T-helper 17 cell (primary cell): ENCODE measurements at places on chromosomes 16 and 17.

- DNase-seq: no peak
These were observed 3.0 kb upstream of the KCNG4 start for GRCh38 chr16:84242839-84243238.

DNA sequence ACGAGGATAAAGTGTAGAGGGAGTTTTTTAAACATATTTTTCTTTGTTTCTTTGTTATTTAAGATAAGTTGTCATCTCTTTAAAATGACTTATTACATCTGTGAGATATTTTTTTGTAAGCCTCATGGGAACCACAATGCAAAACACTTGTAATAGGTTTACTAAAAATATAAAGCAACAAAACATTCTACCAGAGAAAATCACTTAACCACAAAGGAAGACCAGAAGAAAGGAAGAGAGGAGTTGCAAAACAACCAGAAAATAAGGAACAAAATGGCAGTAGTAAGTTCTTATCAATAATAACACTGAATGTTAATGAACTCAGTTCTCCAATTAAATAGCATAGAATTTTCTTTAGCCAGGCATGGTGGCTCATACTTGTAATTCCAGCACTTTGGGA lies 22.9 kb downstream of the DHRS7B start:
- no peak for DNase-seq

DNA sequence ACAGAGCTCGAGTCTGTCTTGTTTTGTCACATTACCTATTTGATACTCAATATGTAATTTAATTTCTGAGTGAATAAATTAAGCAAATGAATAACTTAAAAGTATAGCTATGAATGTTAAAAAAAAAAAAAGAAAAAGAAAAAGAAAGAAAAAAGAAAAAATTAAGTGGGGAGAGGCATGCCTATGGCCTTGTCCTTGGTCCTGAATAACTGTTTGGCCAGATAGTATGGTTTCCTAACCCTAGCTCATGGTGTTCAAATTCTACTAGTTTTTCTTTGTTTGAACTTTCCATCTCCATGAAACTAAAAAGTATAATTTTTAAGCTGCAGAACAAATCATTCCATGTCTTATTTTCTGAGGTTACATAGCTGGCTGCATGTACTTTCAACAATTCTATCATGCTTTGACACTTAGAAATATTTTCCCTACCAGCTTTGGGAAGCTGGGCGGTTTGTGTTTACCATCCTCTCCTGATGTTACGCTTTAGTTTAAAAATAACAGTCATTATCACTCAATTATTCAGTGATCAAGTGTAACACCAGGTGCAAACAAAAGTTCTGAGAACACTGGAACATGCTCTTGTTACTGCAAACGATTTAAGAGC lies 31.8 kb downstream of the TOX3 start:
- DNase-seq: no peak

- DNase-seq: no peak
These were observed 79.5 kb downstream of the CDK5R1 start for GRCh38 chr17:32566303-32566702.

DNA sequence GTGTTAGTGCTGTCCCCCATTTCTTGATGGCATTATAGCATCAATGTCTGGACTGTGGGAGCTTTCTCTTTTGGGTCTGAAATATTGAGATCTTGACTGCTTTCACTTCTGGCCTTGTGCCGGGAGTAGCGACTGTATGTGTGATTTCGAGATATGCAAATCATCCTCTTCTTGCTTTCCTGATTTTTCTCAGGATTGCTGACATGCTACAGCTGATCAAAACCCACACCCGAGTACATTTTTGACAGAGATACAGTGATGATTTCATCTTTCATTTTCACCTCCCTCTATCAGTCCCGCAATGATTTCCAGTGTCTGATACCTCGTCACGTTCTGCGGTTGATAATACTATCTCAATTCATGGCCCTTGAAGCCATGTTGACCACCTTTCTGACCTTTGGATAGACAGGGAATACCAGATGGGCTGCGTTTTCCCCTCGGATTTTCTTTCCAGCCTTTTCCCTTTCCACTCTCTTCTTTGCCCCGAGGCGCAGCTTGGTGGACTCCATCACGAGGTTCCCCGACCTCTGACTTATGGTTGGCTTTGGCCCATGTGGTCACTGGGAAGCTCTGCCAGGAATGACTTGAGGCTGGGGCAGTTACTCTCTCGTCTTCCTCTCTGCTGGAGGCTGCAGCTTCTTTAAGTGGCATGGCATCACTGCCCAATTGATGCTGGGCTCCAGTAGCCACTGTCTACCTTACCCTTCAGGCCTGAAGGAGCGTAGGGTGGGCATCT lies 184.4 kb downstream of the SNX29 start:
- no peak for DNase-seq

- DNase-seq: no peak
These were observed 1.5 kb downstream of the FOXN1 start for GRCh38 chr17:28507567-28508203.

GRCh38 chr17:4942760-4943508 lies 2.9 kb downstream of the RNF167 start:
- DNase-seq: no peak

GRCh38 chr17:2083613-2084035 lies 28.7 kb downstream of the HIC1 start:
- DNase-seq: no peak

GRCh38 chr17:36975922-36976515 lies 27.3 kb downstream of the AATF start:
- no peak for DNase-seq

- no peak for DNase-seq
These were observed 33.8 kb upstream of the KPNB1 start for GRCh38 chr17:47615766-47616424.

DNA sequence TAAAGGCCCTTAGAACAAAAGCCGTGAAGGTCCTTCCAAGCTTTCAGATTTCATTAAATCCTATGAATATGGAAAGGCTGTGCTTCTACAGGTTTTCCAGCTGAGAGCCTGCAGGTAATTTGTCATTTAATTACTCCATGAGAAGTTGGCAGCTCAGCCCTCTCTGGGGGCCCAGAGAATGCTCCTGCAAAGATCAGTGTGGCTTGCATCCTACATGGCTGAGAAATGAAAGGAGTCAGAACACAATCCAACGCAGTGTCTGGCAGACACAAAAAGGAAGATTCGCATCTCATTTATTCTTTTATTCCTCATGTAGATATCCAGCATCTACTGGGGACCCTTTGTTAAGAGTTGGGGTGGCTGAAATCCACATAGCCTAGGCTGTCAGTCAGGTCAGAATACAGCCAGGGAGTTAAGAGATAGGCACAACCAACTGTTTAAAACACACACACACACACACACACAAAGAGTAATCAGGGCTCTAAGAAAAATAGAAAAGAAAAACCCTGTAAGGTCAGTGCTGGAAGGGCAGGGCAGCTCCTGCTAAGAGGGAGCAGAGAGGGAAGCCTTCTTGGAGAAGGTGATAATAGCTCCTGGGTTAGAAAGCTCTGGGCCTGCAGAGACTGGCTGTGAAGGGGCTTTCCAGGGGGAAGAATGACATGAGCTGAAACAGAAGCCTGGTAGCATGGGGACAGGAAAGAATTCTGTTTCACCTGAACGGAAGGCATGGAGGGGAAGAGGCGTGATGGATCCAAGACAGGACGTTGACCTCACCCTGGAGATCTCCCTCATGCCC lies 46.9 kb upstream of the WSCD1 start:
- no peak for DNase-seq

DNA sequence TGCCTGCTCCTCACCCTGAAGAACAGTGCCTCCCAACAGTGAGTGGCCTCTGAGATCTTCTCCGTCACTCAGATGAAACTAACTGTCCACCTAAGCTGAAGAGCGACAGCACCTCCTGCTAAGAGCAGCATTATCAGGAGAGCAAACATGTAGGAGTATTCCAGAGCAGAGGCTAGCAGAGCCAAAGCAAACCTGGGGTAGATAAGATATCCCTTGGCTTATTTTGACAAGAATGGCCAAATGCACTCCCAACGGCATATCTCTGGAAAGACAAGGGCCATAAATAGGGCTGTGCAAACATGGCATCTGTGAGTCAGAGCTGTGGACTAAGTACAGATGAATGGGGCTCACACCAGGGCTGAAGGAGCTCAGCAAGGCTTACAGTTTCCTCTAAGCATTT lies 96.3 kb downstream of the NDEL1 start:
- no peak for DNase-seq
